ENCODE measurements at places on chromosomes 3 and 15. TPM values are rescaled to one million over a fixed set of nuclear protein-coding genes. Genes with fewer than 3 reads are reported as not detected.

MCF2L2 gene
- total RNA-seq = 0.33 TPM

FBXW12 gene
- total RNA-seq = not detected

ARHGEF26 gene
- total RNA-seq = 1.4 TPM

SLC26A6 gene
- 20.7 TPM for total RNA-seq

COL6A5 gene
- not detected for total RNA-seq

ACTC1 gene
- 0.23 TPM for total RNA-seq

UBE2E1 gene
- 67.3 TPM for total RNA-seq

ZNF385D gene
- 1.2 TPM for total RNA-seq

PARP15 gene
- total RNA-seq = 0.13 TPM

MGLL gene
- total RNA-seq = 77.0 TPM

OXTR gene
- total RNA-seq = 30.7 TPM

KLHL40 gene
- not detected for total RNA-seq

GP5 gene
- total RNA-seq = 0.69 TPM

GOLGA8S gene
- total RNA-seq = 0.10 TPM

SHC4 gene
- 3.9 TPM for total RNA-seq

CCK gene
- 0.13 TPM for total RNA-seq

CTXND1 gene
- not detected for total RNA-seq

ESYT3 gene
- 0.07 TPM for total RNA-seq

MESP1 gene
- total RNA-seq = 0.26 TPM

CEMIP gene
- total RNA-seq = 994 TPM

SACM1L gene
- 38.1 TPM for total RNA-seq

EFL1 gene
- 30.2 TPM for total RNA-seq

SKIL gene
- total RNA-seq = 82.1 TPM

PLSCR5 gene
- not detected for total RNA-seq

TF gene
- total RNA-seq = 0.20 TPM

GOLGA8R gene
- 2.9 TPM for total RNA-seq

RFX7 gene
- 8.4 TPM for total RNA-seq

SLITRK3 gene
- total RNA-seq = not detected

SYNPR gene
- not detected for total RNA-seq

MAGEF1 gene
- total RNA-seq = 16.4 TPM

FETUB gene
- total RNA-seq = not detected

ROPN1 gene
- total RNA-seq = not detected

CIB2 gene
- 2.8 TPM for total RNA-seq

PXK gene
- 29.1 TPM for total RNA-seq

REC114 gene
- not detected for total RNA-seq

FSD2 gene
- not detected for total RNA-seq

CLRN1 gene
- total RNA-seq = not detected

ARNT2 gene
- total RNA-seq = 10.4 TPM

C3orf62 gene
- total RNA-seq = 1.4 TPM

TMEM40 gene
- total RNA-seq = not detected

GABRR3 gene
- not detected for total RNA-seq

CHDH gene
- 0.03 TPM for total RNA-seq

MUC4 gene
- not detected for total RNA-seq

SEMA7A gene
- total RNA-seq = 20.7 TPM

KNG1 gene
- not detected for total RNA-seq

PRR20G gene
- total RNA-seq = not detected

CFAP20DC gene
- 1.6 TPM for total RNA-seq

CYP1A1 gene
- 1.2 TPM for total RNA-seq

ADGRG7 gene
- total RNA-seq = not detected

COL8A1 gene
- total RNA-seq = 133 TPM

LCTL gene
- 0.17 TPM for total RNA-seq

WWTR1 gene
- 128 TPM for total RNA-seq

CCRL2 gene
- total RNA-seq = 0.26 TPM

CHD2 gene
- total RNA-seq = 79.3 TPM

Data from smooth muscle cell of the pulmonary artery (primary cell).